ENCODE measurements at places on chromosomes 7 and 10.
A peak's percentile ranks its signal among the peaks of the same experiment; 100 is the strongest.

DNA sequence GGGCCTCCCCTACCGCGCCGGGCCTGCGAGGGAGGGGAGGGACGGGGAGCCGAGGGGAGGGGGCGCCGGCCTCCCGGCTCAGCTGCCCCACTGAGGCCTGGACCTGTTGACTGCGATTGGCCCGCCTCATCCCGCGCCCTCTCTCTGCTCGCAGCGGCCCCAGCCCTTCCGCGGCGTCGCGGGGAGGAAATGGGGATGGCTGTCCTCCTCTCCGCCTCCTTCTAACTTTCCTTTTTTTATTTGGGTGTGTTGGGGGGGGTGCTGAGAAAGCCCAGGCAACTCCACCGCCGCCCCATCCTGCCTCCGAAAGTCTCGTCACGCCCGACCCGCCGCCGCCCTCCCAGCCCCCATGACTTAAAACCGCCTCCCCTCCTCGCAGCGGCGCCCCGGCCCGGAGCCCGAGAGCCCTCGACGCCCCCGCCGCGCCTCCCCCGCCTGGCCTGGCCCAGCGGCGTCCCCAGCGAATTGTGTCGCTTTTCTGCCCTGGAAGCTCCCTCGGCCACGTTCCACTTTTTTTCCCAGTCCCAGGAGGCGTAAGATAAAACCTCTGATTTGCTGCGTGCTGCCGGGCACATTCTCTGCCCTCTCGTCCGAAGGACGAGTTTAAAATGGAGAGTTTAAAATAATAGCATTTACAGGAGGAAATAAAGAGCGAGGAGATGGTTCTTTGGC lies 842 bp upstream of the SKIDA1 start:
- DNase-seq, result peak; percentile 68

- no peak for DNase-seq
These were observed 64.0 kb upstream of the FERD3L start for GRCh38 chr7:19209166-19209696.

DNA sequence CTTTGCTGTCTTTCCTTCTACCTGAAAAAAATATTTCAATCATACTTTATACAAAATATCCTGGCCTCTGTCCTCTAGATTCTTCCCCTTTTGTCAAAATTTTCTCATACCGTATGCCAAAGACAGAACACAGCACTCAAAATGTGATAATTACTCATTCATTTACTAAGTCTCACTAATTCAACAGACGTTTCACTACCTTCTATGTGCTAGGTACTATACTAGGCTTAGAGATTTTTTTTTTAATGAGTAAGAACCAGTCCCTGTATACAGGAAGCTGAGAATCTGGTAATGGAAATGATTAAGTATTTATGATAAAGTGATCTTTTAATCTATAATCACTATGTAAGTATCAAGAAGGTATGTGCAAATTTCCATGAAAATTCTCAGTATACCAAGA lies 128.0 kb downstream of the ELAPOR2 start:
- DNase-seq, result no peak

DNA sequence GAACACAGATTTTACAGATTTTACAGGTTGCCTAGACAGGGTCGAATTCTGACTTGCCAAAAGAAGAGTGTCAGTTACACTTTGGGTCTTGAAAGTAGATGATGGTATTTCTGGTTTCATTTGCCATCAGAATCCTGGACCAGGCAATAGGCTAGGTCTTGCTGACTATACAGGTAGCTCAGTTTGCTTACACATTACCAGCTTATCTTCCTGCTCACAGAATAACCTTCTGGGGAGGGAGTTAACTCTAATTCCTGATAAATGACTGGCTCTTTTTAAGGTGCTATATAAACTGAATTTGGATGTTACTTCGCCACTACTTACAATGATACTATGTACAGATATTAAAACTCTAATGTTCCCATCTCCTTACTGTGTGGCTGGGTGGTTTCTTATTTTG lies 39.8 kb downstream of the GBF1 start:
- DNase-seq, result no peak

GRCh38 chr7:151814400-151815009 lies 62.4 kb downstream of the PRKAG2 start:
- DNase-seq, result no peak

DNA sequence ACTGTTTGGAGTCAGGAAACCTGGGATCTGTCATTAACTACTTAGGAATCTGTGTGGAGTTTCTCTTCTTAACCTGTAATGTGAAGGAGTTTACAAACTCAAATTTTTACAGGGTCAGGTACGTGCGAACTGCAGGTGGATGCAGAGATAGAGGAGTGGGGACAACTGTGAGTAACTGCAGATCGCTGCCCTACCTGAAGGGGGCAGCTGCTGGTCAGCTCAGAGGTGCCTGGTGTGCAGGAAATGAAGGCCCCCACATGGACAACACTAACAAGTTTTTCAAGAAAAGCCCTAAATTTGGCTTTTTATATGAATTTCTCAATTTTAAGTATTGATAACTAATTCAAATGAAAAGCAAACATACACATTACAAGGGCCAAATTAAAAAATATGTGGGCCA lies 380.0 kb downstream of the REEP3 start:
- DNase-seq, result no peak

- no peak for DNase-seq
These were observed 39.1 kb downstream of the HTR7 start for GRCh38 chr10:90818736-90819135.

DNA sequence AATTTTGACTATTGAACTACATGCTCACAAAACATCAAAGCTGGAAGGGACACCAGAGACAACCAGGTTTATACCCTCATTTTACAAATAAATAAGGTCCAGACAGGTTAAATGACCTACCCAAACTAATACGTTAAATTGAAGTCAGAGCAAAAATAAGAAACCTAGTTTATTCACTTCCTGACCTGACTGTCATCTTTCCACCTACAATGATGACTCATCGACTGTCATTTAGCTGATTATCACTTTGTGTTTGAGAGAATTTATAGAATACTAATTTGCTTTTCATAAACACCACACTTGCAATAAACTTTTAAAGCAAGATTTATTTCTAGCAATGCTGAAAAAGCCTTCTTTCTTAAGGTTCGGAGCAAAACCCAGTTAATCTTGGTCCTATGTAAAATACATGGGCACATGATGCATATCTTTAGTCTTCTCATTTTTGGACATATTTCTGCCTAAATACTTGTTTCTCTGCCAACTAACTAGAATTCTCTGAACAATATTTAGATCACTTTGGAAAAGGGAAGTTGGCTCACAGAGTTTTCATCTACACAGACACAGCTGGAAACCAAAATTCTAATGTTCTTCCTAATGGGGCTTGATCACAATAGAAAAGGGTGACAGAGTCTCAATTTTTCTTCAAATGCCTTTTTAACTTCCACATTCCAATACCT lies 16.7 kb upstream of the LRRN3 start:
- DNase-seq, result no peak

- DNase-seq, result peak; percentile 77
These were observed 961.5 kb downstream of the KCNMA1 start for GRCh38 chr10:76675951-76676587.

GRCh38 chr10:55091691-55092328 lies 290.8 kb upstream of the PCDH15 start:
- no peak for DNase-seq

GRCh38 chr10:1119027-1119426 lies 62.8 kb downstream of the WDR37 start:
- DNase-seq, result no peak

GRCh38 chr10:33858326-33858725 lies 523.9 kb upstream of the NRP1 start:
- DNase-seq, result no peak

- DNase-seq, result no peak
These were observed 40.5 kb downstream of the PPP1R3C start for GRCh38 chr10:91592266-91592975.

GRCh38 chr10:6068422-6068821 lies 6.3 kb upstream of the IL2RA start:
- no peak for DNase-seq

DNA sequence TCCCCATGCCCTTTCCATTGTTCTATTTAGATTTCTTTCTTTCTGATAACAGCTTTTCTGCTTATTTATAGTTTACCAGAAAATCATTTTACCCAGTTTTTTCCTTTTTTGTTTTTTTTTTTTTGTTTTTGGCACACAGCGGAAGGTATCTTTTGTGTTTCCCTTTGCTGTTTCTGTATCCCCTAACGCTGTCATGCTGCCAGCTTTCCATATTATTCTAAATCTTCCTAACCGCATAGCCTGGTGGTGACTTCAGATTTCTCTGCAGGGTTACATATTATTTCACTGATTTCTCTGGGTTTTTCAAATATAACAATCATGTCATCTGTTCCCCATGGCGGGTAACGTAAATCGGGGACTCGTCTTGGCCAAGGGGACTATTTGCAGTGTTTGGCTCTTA lies 4.0 kb upstream of the SLC29A4 start:
- DNase-seq, result no peak

DNA sequence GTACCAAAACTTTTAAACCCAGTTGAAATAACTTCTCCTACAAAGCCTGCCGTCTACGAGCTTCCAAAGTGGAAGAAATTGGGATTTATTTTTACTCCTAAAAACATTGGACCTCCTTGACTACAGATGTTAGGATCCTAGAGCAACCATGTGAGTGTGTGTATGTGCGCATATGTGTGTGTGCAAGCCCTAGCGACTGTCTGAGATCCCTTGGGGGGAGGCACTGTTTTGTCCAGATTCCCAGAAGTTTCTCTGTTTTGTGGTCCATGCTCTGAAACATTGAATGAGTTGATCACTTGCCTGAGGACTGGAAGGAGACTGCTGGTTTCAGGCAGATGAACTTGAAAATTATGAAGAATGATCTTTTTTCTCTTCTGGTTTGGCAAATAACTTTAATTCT lies 312.3 kb upstream of the ZNF32 start:
- no peak for DNase-seq

- DNase-seq, result no peak
These were observed 14.5 kb downstream of the SH2D4B start for GRCh38 chr10:80552151-80552646.

DNA sequence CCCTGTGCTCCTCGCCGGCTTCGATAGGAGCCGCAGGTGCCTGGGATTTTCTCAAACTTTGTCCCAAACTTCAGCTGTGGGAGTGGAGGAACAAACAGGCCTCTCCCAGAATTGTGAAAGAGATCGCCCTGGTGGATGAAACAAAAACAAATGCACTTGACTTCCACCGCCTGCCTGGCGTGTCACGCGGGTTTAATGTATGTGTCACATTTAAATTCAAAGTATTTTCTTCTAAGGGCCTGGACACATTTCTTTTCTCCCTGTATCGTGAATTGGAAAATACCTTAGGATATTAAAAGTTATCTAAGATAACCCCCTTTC lies 694 bp upstream of the WASL start:
- DNase-seq, result peak; percentile 32

DNA sequence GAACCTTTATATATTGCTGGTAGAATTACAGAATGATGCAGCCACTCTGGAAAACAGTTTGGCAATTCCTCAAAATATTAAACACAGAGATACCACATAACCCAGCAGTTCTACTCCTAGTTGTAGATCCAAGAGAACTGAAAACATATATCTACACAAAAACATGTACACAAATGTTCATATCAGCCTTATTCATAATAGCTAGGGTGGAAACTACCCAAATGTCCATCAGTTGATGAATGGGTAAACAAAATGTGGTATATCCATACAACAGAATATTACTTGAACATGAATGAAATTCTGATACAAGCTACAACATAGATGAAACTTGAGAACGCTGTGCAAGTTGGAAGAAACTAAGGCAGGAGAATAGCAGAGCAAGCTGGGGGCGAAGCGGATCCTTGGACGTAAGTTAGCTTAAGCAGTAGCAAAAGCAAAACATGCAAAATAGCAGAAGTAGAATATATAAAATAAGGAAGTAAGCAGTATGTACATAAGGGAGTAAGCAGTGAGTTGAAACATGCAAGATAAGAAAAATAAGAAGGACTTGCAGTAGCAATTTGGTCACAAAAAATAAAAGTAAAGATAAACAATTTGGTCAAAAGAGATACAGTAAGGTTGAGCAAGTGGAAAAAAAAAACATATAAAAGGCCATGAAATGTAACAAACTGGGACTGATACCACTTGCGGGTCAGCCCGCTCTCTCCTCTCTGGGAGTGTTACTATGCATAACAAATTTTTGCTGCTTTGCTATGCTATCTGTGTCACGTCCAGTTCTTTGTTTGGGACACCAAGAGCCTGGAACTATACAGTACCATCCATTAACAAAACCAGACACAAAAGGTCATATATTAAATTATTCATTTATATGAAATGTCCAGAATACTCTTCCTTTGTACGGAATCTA lies 18.0 kb upstream of the HILPDA start:
- no peak for DNase-seq

DNA sequence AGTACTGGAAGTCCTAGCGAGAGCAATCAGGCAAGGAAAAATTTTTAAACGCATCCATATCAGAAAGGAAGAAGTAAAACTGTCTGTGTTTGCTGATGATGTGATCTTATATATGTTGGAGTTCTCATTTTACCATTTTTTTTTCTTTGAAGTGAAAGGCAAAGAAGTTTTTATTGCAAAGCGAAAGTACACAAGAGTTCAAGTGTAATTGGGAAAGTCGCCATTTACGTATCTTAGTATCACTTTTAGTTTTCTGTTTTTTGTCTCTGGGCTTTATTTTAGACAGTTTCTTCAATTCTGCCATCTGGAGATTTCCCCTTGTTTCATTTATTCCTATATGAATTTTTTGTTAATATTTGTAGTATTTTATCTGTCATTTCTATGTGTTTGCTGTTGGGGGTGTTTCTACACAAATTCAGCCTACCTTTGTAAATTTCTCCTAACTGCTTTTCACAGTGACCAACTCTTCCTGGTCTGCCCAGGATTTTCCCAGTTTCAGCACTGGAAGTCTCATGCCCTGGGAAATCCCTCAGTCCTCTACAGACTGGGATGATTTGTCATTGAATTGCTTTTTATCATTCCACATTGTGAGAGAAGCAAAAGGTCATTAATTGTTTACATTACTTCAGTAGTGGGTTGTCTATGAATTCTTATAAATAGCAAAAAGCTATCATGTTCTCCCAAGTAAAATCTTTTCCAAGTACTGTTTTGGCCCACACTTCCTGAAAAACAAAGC lies 23.2 kb downstream of the BET1 start:
- DNase-seq, result no peak

DNA sequence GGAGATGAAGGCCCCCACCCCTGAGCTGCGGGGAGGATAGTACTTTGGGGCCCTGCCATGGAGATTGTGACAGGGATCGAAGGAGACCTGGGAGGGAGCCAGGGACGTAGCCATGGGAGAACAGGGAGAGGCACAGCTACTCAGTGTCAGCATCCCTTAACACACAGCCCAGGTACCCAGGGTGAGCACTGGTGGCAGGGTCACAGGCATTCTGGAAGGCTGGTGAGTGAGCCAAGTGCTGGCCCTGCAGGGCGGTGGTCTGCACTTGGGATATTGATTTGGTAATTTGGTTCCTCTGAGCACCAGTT lies 39.8 kb downstream of the VWA2 start:
- no peak for DNase-seq
